ENCODE measurements at places on chromosomes 7 and 10.

- no peak for DNase-seq
Measured at GRCh38 chr7:104978460-104978859, 35.5 kb upstream of the KMT2E start.

GRCh38 chr7:8637322-8637721 lies 203.9 kb downstream of the NXPH1 start:
- no peak for DNase-seq

- DNase-seq = no peak
Measured at GRCh38 chr10:11180228-11180627, 162.6 kb downstream of the CELF2 start.

DNA sequence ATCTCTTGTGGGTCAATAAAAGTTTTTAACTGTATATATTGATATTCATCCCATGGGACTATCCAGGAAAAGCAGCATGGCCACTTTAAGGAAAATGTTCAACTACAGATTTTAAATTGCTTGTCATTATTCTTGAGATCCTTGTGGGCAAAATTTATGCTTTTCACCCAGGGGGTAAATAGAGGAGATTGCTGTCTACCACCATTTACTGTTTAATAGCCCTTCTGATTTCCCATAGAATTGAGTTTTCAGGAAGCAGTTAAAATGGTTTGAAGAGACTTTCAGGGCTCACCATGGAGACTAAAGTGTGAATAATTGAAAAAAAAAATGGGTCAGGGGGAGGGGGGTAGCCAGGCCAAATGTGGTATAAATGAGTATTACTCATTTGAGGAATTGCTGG lies 901.1 kb upstream of the POT1 start:
- DNase-seq = no peak

- no peak for DNase-seq
Measured at GRCh38 chr10:100904917-100905316, 7.8 kb upstream of the SLF2 start.

Data from D721Med (cell line).